Fibroblast of skin of left quadriceps (primary cell): ENCODE measurements at places on chromosomes 11 and 22.

- no peak for DNase-seq
Observed at GRCh38 chr11:112195951-112196351, 20.6 kb downstream of the BCO2 start.

DNA sequence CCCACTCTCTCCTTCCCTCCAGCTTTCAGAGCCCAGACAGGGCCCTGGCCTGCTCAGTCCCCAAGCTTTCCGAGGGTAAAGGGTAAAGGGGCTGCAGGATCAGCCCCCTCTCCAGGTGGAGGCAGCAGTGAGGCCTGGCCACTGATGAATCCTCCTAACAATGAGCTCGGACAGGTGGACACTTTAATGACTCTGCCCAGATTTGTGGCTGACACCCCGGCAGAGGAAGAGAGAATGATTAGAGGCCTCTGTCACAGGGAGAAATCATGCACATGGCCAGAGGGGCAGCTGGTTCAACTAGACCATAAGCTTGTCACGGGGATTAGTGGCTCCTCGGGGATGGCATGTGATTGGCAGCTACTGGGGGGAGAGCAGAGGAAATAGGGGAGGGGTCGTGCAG is 587.5 kb upstream of the B3GAT1 start:
- no peak for DNase-seq

DNA sequence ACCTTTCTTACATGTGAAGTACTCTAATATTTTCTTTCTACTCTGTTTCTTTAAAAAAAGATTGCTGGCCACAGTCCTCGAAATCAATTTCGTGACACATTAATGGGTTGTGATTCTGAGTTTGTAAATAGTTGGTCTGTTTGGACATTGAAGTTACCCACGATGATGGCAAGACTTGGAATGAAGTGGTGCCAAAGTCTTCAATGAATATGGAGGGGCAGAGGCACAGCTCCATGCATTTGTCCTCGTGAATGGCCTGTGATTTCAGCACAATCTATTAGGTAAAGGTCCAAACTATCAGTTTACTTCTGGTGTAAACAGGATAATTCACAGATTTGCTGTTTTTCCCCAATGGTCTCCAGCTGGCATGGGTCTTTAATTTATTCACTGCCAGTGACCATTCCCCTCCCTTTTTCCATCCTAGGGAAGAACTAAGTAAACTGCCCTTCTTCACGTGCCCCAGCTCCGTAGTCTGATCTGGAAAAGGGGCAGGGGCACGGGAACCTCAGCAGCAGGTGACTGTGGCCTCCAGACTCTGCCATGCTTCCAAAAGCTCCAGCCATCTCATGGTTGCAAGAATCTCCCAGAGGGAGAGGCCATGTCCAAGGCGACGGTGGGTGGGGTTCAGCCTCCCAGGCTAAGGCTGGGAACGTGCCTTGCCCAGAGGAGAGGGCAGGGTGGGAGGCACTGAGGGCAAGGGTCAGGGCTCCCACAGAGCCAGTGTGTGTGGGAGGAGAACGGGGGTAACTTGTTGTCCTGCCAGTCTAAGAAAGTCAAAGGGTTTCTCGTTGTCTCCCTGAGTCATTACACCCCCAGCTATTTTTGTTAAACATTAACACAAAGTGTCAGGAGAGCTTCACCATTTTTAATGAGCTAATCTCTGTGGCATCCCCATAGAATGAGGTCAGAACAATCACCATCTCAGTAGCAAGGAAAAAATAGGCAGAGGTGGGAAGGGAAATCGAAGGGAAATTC is 16.9 kb upstream of the PEX26 start:
- no peak for DNase-seq

GRCh38 chr11:11435635-11436034 is 82.6 kb upstream of the CSNK2A3 start:
- DNase-seq, result no peak

GRCh38 chr11:72228844-72229231 is 4.3 kb downstream of the INPPL1 start:
- DNase-seq, result no peak
